NCI-H1694 (cell line): ENCODE measurements at places on chromosomes 2 and 18.

- DNase-seq: no peak
Measured at GRCh38 chr2:105071379-105071778, 33.5 kb downstream of the MRPS9 start.

- no peak for DNase-seq
Measured at GRCh38 chr2:144479138-144479537, 40.8 kb downstream of the ZEB2 start.

DNA sequence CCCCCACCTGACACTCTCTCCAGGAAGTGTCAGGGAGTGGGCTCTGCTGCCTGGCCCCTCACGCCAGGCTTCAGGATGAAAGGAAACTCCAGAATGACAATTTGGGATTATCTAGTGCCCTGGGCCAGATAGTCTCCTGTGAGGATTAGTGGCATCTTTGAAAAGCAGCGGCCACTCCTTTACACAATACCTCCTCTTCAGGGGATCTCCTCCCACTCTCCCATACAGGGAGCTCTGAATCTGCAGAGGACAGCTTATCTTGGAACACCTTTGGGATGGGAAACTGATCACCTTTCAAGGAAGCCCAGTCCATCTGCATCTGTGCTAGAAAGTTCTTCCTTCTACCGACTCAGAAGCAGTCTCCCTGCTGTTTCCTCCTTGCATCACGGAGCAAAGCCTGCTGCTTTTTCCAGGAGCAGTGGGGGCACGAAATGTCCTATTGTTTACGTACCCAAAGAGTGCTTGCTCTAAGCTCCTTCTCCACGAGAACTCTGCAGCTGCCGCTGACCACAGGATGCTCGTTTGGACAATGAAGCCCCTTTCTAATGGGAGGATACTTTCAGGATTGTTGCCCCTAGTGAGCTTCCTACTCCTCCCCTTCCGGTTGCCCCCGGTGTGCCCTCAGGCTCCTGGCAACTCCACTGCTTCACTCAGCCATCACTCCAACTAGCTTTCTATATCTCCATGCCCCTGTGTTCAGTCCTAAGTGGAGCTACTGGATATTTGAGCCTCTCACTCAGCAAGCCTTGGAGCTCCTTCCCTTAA lies 31.5 kb downstream of the SIX3 start:
- no peak for DNase-seq

- DNase-seq: no peak
Measured at GRCh38 chr2:232329716-232330067, 48.9 kb upstream of the ALPP start.

DNA sequence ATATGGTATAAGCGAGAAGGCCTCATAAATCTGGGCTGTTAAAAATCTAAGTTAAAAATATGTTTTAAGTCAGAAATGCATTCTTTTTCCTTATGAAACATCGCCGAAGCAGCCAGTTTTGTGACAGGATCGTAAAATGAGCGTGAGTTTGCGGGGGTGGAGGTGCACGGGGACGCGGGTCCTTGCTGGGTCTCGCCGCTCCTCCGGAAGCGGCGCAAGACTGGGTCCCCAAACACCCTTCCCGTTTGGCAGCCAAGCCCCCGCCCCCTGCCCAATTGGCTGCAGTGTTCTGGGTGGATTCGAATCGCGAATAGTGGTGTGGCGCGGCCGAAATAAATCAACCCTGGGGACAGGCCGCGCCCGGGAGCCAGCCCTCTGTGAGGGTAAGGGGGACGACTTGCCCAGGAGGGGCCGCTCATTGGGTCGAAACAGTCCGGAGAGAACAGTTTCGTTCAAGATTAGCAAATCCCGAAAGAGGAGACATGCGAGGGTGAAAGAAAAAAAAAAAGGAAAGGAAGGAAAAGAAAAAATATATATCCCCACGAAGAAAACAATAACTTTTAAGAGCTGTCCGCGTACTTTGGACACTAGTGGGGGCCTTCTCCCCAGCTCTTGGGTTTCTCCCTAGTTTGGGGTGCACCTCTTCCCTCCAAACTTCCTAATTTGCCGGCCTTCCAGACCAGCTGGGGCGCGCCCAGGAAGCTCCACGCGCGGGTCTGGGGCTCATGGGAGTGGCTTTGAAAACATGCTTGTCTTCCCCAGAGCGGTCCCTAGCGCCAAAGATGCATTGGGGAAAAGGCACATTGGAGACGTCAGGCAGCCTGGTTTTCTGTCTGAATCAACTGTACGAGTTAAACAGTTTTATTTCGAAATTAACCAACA lies 3.1 kb upstream of the GATA6 start:
- no peak for DNase-seq

GRCh38 chr2:78984386-78984785 lies 41.1 kb upstream of the REG3G start:
- DNase-seq: no peak

GRCh38 chr2:61898810-61899209 lies 6.7 kb upstream of the COMMD1 start:
- DNase-seq: peak; percentile 45

GRCh38 chr2:12797815-12798214 lies 81.1 kb downstream of the TRIB2 start:
- DNase-seq: no peak

GRCh38 chr2:45436456-45436855 lies 174.6 kb downstream of the SRBD1 start:
- DNase-seq: no peak

- DNase-seq: no peak
Measured at GRCh38 chr2:24122366-24123194, 554 bp downstream of the PFN4 start.

GRCh38 chr18:10023853-10024570 lies 110.2 kb downstream of the VAPA start:
- DNase-seq: no peak

DNA sequence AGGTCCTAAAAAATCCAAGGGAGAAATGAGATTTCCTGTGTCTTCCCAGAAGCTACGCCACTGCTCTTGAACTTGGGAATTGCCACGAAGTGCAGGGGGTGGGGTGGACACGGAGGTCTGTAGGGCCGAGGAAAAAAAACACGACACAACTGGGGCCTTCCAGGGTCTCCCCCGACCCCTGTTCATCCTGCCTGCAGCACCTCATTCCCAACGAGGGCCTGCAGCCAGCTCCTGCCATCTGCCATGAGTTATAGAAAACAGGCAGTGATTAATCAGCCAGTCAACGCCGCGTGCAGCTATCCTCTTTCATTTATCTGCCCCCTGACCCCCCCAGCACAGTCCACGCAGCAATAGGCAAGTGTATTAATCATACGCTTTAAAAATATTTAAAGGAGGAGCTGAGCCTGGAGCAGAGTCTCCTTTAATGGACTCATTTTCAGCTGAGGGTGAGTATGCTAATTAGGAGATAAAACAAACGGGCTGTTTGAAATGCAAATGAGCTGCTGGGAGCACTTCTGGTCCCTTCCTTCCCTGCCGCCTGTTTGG lies 209.9 kb downstream of the TFCP2L1 start:
- DNase-seq: peak; percentile 97

DNA sequence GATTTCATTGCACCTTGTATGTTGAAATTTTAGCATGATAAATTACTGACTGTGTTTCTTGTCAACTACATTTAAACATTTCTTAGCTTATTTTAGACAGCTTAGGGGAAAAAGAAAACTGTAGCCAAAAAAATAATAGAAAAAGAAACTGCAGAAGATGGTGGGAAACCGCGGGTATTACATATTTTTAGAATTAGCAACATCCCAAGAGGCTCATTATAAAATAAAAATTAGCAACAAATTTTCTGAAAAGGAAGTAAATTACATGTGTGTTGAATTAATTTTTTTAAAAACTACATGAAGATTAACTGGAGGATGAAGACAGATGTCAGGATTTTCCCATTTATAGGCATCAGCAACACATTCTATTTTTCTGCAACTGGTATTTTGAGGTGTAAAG lies 4.3 kb downstream of the PELI1 start:
- no peak for DNase-seq

GRCh38 chr2:110220190-110220564 lies 7.8 kb upstream of the MTLN start:
- DNase-seq: no peak

DNA sequence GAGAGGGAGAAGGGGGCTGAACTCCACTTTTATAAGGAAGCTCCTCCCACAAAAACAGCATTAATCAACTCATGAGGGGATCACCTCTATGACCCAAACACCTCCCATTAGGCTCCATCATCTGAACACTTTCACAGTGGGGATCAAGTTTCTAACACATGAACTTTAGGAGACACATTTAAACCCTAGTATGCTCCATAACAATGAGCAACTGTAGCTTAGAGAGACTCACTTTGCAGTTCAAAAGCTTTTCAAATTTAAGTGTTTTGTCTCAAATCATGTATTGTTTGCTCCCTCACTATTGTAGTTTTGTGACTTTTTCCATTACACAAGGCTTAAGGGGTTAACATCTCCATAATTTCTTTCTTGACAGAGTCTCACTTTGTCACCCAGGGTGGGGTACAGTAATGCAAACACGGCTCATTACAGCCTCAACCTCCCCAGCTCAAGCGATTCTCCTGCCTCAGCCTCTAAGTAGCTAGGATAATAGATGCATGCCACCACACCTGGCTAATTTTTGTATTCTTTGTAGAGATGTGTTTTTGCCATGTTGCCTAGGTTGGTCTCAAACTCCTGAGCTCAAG lies 352.7 kb upstream of the CDH20 start:
- DNase-seq: no peak

DNA sequence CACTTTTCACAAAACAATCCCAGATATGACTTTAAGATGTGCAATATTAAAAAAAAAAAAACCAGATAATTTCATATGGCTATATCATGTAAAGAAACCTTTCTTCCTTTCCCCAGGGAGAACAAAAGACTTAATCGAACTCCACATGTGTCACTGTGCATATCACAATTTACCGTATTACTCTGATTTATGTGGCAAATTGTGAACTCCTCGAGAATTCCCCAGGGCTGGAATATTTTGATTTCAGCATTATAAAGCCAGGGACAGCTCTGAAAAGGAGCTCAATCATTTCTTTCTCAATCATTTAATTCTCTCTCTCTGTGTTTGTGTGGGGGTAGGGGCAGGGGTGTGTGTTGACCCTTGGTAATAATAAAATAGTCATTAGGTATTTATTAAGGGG lies 165.8 kb downstream of the TDRD15 start:
- no peak for DNase-seq

- no peak for DNase-seq
Measured at GRCh38 chr2:15271941-15272542, 289.1 kb downstream of the NBAS start.

GRCh38 chr2:205612636-205613035 lies 69.7 kb upstream of the NRP2 start:
- no peak for DNase-seq

- no peak for DNase-seq
Measured at GRCh38 chr2:1125217-1125616, 174.6 kb downstream of the SNTG2 start.

DNA sequence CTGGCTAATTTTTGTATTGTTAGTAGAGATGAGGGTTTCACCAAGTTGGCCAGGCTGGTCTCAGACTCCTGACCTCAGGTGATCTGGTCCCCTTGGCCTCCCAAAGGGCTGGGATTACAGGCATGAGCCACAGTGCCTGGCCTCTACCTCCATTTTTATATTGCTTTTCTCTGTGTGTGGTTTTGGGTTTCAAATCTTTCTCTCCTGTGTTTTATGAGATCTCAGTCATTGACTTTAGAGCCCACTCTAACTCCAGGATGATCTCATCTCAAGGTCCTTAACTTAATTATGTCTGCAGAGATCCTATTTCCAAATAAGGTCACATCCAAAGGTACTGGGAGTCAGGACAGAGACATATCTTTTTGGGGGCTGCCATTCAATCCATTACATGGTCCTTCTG lies 24.7 kb downstream of the ARL4C start:
- DNase-seq: no peak

DNA sequence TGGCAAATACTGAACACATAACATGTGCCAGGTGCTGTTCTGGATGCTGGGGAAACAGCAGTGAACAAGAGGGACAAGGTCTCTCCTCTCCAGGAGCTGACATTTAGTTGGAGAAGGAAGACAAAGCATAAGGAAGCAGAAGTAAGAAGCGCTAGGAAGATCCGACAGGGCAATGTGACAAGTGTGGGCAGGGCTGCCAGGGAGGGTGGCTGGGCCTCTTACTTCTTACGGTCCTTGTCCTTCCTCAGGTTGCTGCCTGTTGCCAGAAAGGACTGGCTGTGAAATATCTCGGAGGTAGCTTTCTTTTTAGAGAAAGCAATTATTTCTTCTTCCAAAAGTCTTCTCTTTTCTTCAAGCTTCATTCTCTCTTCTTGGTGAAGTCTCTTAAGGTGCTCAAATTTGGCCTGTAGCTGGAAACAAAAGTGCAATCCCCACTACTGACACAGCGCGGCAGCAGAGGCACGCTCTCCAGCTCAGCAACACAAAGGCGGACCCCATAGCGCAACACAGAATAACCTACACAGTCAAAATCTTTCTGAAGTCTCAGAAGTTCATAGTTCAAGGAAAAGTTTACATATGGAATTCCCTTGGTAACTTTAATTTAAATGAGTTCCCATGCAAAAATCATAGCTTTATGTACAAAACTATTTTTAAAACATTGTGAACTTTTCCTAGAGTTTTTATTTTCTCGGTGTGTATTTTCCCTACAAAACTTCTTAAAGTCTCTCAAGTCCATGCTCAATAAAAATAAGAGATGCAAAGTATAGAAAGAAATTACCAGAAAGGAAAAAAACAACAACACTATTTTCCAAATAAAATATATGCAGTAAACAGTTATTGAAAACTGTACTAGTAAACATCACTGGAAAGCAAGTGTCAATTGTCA lies 67.7 kb downstream of the SEPTIN10 start:
- DNase-seq: peak; percentile 41

- no peak for DNase-seq
Measured at GRCh38 chr2:71898851-71899681, 248.6 kb downstream of the CYP26B1 start.

GRCh38 chr2:557635-558301 lies 119.4 kb downstream of the TMEM18 start:
- no peak for DNase-seq

- DNase-seq: peak; percentile 94
Measured at GRCh38 chr2:60945341-60945740, 64.0 kb downstream of the REL start.

- no peak for DNase-seq
Measured at GRCh38 chr2:46813020-46813415, 102.6 kb downstream of the MCFD2 start.

- DNase-seq: no peak
Measured at GRCh38 chr2:233853883-233854240, 473 bp downstream of the HJURP start.

DNA sequence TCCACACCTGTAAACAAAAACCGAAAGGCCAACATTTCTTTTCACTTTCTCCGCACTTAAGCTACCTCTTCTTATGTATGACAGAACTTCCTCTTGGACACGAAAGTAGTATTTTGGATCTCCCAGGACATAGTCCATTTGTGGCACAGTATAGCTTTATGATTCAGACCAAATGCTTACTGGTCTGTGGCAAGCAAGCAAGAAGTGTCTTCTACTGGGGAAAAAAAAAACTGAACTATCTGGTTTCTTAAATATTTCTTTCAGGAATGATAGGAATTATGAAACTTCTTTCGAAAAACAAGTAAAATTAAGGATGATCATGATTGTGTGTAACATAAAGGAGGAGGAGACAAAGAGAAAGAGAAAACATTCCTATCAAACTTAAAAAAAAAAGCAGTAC lies 33.6 kb downstream of the SRBD1 start:
- no peak for DNase-seq
